ENCODE measurements at places on chromosomes 6 and 20. TPM values are rescaled to one million over a fixed set of nuclear protein-coding genes. Genes with fewer than 3 reads are reported as not detected.

FAXC gene
- total RNA-seq: 18.4 TPM

PGC gene
- total RNA-seq: not detected

RBPJL gene
- not detected for total RNA-seq

BPIFB4 gene
- not detected for total RNA-seq

TMEM151B gene
- not detected for total RNA-seq

ULBP2 gene
- not detected for total RNA-seq

SNX21 gene
- 71.4 TPM for total RNA-seq

PSORS1C1 gene
- total RNA-seq: 2.7 TPM

PI16 gene
- 41.7 TPM for total RNA-seq

WFDC5 gene
- not detected for total RNA-seq

HMGCLL1 gene
- 1.9 TPM for total RNA-seq

MAFB gene
- 17.0 TPM for total RNA-seq

TMEM181 gene
- total RNA-seq: 30.2 TPM

SUPT3H gene
- 13.1 TPM for total RNA-seq

CLVS2 gene
- total RNA-seq: 0.54 TPM

BPIFB1 gene
- total RNA-seq: 128 TPM

BPIFA1 gene
- total RNA-seq: not detected

NRN1 gene
- 22.7 TPM for total RNA-seq

ATP6V1G2 gene
- total RNA-seq: 1.3 TPM

EYS gene
- total RNA-seq: not detected

RFX6 gene
- not detected for total RNA-seq

TSBP1 gene
- not detected for total RNA-seq

ZNF391 gene
- total RNA-seq: 2.7 TPM

SHLD1 gene
- 0.93 TPM for total RNA-seq

RPP40 gene
- 12.1 TPM for total RNA-seq

C20orf144 gene
- total RNA-seq: not detected

TOX2 gene
- 16.4 TPM for total RNA-seq

MLN gene
- not detected for total RNA-seq

TMC2 gene
- total RNA-seq: 0.35 TPM

SOBP gene
- 18.9 TPM for total RNA-seq

FAM83D gene
- total RNA-seq: 159 TPM

DTNBP1 gene
- 14.7 TPM for total RNA-seq

TINAG gene
- total RNA-seq: not detected
